ENCODE measurements at places on chromosomes 12 and 14.

GRCh38 chr12:6850796-6851152 is 312 bp downstream of the CDCA3 start:
- DNase-seq: no peak

- DNase-seq: no peak
Measured at GRCh38 chr12:30836656-30837445, 82.1 kb upstream of the CAPRIN2 start.

DNA sequence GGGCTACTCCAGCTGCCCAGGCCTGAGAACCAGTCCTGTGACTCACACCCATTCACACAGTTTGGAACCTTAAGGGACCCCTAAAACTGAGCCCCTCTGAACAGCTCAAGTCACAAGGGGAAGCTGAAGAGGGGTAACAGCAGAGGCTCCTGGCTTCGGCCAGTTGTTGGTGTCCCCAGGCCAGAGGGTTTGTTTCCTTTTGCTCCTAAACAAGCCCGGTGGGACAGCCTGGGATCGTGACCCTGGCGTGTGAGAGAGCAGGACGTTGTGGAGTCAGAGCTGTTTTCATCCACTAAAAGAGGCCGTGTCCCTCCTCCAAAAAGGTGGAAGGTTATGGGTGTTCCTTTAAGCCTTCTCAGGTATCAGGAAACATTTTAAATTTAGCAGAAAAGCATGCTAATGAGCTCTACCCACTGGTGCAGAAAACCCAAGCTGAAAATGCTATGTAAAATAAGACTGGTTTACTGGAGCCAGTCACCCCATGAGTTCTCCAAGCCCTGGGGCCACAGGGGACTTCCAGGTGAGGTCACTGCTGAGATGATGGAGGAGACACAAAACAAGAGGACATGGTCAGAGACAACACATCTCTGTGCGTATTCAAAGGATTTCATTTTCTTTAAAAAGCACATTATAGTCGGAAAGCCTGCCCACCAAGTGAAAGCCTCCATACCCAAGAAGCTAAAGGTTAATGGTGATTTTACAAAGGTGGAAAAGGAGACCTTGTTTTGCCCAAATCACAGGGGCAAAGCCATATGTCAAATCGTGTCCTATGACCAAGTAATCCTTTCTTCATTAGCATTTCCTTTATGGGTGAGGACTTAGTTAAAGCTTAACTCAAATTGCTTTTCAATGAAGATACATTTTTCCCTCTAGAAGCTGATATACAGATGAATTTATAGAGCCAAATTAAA is 14.1 kb downstream of the PRKAB1 start:
- DNase-seq: no peak

DNA sequence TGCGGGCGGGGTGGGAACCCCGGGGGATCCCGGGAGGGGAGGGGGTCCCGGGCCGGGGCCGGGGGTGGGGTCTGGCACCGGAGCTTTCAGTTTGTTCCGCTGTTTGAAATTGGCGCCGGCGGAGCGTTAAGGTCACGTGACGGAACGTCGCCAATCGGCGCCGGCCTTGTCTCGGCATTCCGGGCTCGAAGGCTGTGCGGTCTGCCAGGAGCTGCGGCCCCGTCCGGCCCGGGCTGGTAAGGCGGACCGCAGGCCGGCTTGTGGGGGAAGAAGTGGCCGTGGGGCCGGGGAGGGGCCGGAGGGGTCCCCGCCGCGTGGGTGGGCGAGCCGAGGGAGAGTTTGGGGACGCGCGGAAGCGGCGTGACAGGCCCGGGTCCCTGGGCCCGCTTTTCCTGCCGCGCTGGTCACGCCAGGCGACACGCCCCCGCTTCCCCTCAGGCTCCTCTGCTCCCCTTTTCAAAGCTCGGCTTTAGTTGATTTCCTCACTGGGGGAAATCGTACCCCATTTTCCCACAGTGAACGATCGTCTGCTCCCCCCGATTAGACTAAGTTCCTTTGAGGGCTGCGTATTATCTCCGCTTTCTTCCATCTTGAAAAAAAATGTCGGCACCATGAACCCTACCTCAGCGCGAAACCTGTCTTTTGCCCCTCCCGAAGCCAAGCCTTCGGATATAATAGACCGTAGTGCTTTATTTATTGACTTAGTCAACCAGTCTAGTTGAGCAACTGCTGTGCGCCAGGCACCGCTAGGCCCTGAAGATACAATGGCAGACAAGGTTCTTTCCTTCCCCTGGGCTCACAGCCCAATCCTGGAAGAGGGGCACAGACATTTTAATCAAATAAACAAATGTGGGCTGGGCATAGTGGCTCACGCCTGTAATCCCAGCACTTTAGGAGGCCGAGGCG is at the start of the genes FOXM1 and RHNO1:
Gene FOXM1 (minus strand): TSS at position 128 of the 906 bp plus-strand sequence. CDS start 2,696 bp downstream, outside the sequence.
Gene RHNO1 (plus strand): TSS at position 177 of the 906 bp plus-strand sequence. CDS start 8,144 bp downstream, outside the sequence.
- peak; percentile 91 for DNase-seq

GRCh38 chr14:32330351-32331111 is 1.4 kb downstream of the AKAP6 start:
- DNase-seq: no peak

GRCh38 chr12:2455410-2455809 is 339.4 kb upstream of the FKBP4 start:
- no peak for DNase-seq

GRCh38 chr14:85702191-85702590 is 172.2 kb downstream of the FLRT2 start:
- no peak for DNase-seq

GRCh38 chr12:103301642-103302591 is 193.9 kb downstream of the C12orf42 start:
- DNase-seq: no peak

DNA sequence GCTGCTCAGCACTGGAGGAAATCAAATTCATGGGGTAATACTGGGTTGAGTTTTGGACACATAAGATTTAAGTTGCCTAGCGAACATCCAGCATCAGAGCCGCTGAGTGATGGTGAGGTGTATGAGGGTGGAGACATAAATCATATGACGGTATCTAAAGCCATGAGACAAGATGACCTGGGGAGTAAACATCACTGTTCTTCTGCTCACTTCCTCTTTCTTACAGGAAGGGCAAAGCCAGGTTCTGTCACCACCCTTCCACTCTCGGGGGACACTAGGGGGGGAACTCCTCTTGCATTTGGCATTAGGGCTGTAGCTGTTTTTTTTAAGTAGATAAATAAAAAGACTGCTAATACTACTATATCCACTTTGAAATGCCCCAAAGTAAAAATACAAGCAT is 24.0 kb downstream of the PRDM4 start:
- DNase-seq: peak; percentile 41

GRCh38 chr12:9669534-9669933 is at the start of gene CLEC2D:
TSS of gene CLEC2D (plus strand) at chr12:9669713. CDS start at chr12:9669735, 22 bp downstream.
- DNase-seq: no peak
